ENCODE measurements at places on chromosomes 13 and 19. TPM values are rescaled to one million over a fixed set of nuclear protein-coding genes. Genes with fewer than 3 reads are reported as not detected.
A peak's percentile ranks its signal among the peaks of the same experiment; 100 is the strongest.

- no peaks in the 10 kb centered on the region for H3K27me3 ChIP-seq
- peak; percentile 61 for DNase-seq
- no peak overlapping the region for H3K4me3 ChIP-seq
- peaks cover 20% of the 10 kb centered on the region for H3K4me1 ChIP-seq
- H3K36me3 ChIP-seq: no peaks in the 10 kb centered on the region
These were observed 9.0 kb downstream of the CAPN12 start for GRCh38 chr19:38735257-38735686.

DNA sequence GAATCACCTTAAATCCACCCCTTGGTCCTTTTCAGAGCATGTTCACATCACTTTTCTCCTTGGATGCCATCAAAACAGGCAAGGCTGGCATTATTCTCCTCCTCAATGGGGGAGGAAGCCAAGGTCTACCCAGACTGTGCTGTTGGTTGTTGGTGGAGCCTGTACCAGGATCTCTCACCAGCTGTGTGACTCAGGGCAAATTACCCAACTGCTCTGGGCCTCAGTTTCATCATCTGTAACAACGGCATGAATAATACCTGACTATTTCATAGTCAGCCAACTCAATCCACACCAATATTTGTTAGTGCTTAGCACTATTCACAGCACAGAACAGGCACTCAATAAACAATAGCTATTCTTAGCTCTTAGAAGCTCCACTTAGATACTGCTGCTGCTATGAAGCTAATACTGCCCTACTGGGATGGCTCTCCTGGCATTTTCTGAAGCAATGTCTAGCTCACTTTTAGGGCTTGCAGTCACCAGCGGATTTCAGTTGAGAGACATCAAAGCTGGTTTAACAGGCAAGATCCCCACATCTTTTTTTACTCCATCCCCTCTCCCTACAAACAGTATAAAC, 116.9 kb downstream of the CCNA1 start:
- H3K4me3 ChIP-seq: no peak overlapping the region
- no peaks in the 10 kb centered on the region for H3K4me1 ChIP-seq
- H3K27ac ChIP-seq: no peak overlapping the region
- DNase-seq: no peak
- H3K27me3 ChIP-seq: no peaks in the 10 kb centered on the region

GRCh38 chr19:29609636-29610035, 3.6 kb downstream of the POP4 start:
- peaks cover 50% of the 10 kb centered on the region for H3K36me3 ChIP-seq
- no peak overlapping the region for H3K4me3 ChIP-seq
- H3K27me3 ChIP-seq: no peaks in the 10 kb centered on the region
- H3K4me1 ChIP-seq: peaks cover 5% of the 10 kb centered on the region
- no peak overlapping the region for H3K27ac ChIP-seq
- no peak for DNase-seq

- H3K27ac ChIP-seq: no peak overlapping the region
- no peak overlapping the region for H3K4me3 ChIP-seq
- peaks cover 3% of the 10 kb centered on the region for H3K27me3 ChIP-seq
- no peaks in the 10 kb centered on the region for H3K36me3 ChIP-seq
- DNase-seq: no peak
These were observed 743 bp downstream of the ACTL9 start for GRCh38 chr19:8697671-8698432.

The DNAJC15 gene
- 33.5 TPM for total RNA-seq

The CEACAM5 gene
- 0.72 TPM for total RNA-seq

The FCGBP gene
- total RNA-seq: 267 TPM
